ENCODE measurements at places on chromosomes 3 and 15.

DNA sequence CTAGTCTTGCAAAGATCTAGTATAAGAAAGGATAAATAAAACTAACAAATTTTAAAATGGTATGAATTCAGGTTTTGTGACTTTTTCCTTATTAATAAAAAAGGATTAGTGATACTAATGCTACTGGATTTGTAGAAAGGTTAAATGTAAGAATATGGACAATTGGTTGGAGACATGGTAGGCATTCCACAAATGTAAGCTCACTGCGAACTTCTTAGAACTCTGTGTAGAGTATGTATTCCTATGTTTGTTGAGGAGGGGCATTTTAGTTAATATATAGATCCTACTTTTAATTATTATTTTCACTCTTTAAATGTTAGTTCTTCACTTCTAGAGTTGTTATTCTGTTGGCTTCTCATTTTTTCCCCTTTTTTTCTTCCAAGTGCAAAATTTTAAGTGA lies 414.3 kb downstream of the RBMS3 start:
- DNase-seq, result no peak

GRCh38 chr15:93158097-93158900 lies 69.3 kb upstream of the RGMA start:
- DNase-seq, result no peak

DNA sequence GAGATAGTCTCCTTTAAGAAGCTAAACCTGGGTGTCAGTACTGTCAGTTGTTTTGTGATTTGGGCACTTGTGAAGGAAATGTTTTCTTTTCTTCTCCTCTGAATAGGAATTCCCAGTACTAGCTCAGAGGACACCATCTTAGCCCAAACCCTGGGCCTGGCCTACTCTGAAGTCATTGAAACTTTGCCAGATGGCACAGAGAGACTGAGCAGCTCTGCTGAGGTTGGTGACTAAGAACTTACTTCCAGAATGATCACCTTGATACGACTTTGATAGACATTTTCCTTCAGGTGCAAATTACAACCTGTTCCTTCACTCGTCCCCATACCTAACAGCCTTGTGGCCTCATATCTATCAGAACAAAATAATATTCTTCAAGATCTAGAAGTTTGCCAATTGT lies 100.2 kb downstream of the LARS2 start:
- DNase-seq, result no peak

DNA sequence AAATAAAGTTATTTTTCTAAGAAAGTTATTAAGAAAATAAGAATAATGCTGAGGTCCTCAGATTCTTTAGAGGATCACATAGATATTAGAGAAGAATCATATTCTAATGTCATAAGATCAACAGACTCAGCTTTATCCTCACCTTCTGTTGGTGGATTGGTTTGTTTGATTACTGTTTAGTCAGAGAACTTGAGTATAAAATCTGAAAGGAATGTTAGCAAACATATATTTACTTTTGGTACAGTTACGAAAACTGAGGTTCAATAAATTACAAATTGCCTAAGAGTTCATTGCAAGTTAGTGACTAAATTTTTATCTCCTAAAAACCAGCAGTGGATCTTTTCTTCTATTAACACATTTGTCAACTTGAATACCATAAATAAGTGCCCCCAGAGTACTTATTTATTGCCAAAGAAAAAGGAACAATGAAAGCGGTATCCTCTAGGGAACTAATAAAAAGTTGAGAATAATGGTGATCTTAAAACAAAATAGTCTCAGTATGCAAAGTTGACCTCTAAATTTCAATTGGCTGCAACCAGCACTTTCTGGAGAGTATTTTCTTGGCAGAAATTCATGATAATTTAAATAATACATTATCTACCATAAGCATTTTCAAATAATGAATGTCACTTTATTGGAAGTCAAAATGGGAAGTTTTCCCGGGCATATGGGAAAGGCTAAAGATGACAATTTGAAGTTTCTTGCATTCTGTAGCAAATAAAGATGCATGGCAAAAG lies 296.8 kb downstream of the OTOL1 start:
- DNase-seq, result no peak

- DNase-seq, result no peak
Measured at GRCh38 chr15:56628893-56629532, 104.3 kb downstream of the ZNF280D start.

DNA sequence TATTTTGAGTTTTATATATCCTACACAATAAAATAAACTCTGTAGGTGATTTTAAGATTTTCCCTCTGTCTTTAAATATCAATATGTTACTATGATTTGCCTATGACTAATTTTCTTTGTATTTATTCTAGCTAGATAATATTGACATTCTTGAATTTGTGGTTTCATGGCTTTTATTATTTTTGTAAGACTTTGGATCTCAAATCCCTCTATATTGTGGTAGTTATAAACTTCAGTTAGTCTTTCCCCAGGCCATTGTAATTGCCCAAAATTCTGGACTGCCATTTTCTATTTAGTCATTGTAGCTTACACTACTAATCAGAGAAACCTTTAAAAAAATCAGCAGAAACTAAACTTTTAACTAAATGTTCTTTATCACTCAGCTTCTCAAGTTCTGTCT lies 1559.3 kb upstream of the GBE1 start:
- DNase-seq, result no peak

DNA sequence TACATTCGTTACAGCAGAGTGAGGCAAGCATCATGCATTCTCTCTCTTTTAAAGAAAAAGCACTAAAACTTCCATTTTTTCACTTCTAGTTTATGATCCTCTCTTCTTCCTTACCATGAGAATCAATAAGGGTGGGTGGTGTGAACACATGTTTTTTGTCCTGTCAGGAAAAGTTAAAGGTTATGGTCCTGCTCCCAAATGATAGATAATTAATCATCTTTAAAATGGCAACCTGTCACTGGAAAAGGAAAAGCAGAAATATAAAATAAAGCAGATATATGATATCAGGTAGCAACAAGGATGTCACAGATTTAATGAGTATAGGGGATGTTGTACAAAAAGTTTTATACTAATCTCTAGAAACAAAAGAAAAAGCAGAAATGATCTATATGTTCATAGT lies 56.4 kb upstream of the PHLDB2 start:
- no peak for DNase-seq

DNA sequence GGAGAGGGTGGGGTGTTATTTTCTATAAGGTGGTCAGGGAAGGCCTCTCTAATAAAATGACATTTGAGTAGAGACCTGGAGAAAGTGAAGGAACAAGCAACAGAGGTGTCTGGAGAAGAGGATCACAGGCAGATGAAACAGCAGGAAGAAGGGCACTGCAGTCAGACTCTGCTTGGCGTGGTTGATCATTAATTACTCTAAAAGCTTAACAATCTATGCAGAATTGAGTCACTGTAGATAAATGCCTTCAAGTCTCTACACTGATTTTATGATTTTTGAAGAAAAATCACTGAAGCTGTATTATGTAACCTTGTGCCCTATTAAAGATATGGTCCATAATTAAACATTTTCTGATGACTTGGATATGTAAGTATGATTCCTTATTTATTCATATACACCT lies 114.2 kb downstream of the TNIK start:
- no peak for DNase-seq

DNA sequence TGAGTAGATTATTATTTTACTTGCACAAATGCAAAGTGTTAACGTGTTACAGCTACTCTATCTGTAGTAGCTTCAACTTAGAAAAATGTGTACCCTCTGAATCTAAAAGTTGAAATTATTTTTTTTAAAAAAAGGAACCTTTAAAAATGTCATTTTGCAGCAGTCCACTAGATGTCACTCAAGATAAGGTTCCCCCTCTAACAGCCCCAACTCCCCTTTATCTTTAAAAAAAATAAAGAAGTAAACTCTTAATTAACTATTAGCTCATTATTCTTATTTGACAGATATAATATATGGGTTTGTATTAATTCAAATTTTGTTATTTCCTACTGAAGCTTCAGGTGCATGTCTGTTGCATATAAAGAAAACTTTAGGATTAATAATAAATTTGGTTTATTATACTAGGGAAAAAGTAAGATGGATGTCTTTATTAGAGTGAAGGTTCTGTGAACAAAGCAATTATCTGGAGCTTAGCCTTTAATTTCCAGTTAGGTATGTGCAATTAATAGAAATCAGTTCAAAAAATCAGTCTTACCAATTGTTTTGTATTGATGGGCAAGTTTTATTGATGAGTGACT lies 288.5 kb downstream of the VGLL3 start:
- DNase-seq, result no peak

DNA sequence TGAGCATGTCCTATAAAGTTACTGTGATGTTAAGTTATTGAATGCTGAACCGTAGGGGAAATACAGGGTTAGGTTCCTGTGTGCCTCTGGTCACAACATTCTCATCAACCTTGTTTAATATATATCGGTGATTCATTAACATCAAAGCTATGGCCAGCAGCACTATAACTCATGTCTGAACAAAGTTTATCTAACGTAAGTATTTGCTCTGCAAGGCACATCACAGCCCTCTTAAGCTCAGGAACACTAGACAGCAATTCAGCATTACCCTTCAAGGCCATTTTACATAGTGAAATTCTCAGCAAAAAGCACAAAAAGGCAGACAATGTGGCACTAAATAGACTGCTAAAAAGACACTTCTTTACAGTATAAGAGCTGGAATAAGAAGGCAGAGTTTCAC lies 48.2 kb upstream of the FNDC3B start:
- DNase-seq, result no peak

DNA sequence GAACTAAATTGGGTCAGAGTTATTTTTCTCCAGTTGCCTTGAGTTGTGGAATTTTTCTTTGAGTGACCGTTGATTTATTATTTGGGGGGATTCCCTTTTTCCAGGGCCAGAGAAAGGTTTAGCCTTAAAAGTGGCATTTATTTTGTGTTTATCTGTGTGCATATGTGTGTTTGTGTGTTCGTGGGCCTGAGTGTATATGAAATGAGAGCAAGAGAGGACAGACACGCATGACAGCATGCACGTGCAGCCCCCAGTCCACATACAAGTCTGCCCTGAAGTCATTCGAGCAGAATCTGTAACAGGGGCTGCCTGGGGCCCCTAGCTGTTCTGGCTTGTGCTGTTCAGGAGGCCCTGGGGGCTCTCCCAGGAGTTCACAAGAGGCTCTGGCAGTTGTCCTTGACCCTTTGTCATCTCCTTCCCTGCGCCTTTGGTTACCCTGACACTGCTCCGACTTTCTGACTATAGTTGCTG lies 18.3 kb upstream of the TRAK1 start:
- no peak for DNase-seq

DNA sequence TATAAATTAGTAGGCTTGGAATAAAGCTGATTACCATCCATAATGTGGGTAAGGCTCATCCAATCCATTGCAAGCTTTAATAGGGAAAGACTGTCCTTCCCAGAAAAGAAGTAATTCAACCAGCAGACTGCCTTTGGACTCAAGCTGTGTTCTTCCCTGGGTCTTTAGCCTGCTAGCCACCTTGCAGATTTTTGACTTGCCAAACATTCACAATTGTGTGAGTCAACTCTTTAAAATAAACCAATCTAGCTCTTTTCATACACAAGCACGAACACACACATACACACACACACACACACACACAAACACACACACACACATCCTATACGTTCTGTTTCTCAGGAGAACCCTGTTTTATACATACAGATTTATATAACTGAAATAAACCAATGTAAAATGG lies 248.1 kb downstream of the NAALADL2 start:
- no peak for DNase-seq

GRCh38 chr15:78369161-78369560 lies 29.0 kb downstream of the CRABP1 start:
- DNase-seq, result no peak

- no peak for DNase-seq
Measured at GRCh38 chr3:179812096-179812382, 159.2 kb downstream of the USP13 start.

DNA sequence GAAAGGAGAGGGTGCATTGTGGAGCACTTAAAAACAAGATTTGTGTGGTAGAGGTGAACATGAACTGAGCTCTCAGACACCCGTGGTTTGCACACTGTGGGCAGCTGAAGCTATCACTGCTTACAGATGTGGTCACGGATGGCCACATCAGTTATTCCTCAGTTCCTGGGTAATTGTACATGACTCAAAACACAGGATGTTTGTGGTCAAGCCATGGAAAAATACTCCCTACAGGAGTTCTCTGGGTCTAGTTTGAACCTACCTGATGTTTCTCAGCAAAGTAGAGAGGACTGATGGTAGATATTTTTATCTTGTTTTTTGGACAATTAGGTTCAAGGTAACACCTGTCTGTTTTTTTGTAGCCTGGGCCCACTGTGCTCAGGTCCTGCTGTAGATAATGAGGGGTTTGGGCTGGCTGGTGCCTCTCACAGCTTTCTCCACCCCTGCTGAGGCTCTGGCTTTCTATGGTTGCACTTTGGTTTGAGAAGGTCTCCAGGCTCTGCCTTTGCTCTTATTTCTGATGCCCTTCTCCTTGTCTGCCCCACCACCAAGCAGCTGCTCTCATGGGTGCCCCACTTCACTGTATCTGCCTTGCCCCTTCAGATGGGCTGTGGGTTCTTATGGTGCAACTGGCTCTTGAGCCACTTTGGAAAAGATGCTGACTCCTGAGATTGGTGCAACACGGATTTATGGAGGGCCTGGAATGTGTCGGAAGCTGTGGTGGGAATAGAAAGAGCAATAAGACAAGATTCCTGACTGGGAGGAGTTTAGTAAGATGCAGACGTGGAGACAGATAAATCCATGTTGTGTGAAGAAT lies 40.1 kb downstream of the CDCP1 start:
- DNase-seq, result peak; percentile 73

GRCh38 chr3:189278221-189278620 lies 106.5 kb downstream of the TPRG1 start:
- DNase-seq, result no peak

DNA sequence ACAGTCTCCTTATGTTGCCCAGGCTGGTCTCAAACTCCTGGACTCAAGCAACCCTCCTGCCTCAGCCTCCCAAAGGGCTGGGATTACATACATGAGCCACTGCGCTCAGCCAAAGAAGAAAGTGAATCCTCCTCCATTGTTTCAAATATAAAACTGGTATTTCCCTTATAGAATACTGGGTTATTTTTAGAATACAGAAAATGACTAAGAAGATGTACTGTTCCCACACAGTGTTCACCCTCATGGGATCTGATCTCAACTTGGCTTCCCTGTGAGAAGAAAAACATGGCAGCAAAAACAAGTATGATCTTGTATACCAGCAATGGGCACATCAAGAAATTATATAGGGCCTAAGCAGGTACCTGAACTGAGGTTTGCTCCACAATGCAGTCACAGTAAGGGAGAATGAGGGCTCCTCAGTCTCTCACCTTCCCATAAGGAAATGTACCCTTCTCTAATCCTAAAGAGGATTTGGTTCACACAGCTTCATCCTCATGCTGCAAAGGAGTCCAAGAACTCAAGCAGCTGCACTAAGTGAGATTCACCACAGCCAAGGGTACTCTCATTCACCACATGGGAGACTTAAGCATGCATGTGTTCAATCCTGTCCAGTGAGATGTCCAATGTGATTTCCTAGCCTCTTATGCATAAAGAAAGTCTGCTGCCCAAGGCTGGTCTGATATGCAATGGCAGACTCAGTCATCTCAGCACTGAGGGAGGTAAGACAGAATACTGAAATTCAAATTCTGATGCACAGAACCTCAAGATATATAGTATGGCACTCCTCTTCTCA lies 25.8 kb downstream of the USP4 start:
- no peak for DNase-seq

GRCh38 chr3:13587442-13587841 lies 38.5 kb downstream of the FBLN2 start:
- no peak for DNase-seq
